ENCODE measurements at places on chromosomes 3 and 15.

DNA sequence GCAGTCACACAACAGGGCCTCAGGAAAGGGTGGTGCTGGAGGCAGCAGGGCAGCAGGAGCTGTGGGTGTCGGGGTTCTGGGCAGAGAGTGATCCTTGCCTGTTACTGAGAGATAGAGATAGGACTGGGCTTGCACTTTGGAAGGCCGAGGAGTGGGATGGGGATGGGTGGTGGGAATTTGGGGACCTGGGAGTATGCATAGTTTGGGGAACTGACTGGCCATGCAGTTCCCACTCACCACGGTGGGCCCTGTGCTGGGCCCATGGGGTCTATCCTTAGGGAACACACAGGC is 192.5 kb upstream of the LINGO1 start:
- no peak for DNase-seq

- DNase-seq = no peak
These were observed 102.4 kb upstream of the HACD2 start for GRCh38 chr3:123687286-123687685.

- DNase-seq = no peak
These were observed 127.2 kb upstream of the DPH6 start for GRCh38 chr15:35673093-35673684.

GRCh38 chr3:112136046-112136445 is 3.0 kb upstream of the GCSAM start:
- no peak for DNase-seq

GRCh38 chr3:16030342-16030741 is 144.1 kb upstream of the GALNT15 start:
- no peak for DNase-seq

DNA sequence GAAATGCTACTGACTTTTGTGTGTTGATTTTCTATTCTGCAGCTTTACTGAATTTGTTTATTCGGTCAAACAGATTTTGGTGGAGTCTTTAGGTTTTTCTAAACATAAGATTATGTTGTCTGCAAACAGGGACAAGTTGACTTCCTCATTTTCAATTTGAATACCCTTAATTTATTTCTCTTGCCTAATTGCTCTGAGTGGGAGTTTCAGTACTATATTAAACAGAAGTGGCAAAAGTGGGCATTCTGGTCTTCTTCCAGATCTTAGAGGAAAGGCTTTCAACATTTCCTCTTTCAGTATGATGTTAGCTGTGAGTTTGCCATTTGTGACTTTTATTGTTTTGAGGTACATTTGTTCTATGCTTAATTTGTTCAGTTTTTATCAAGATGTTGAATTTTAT is 268.5 kb downstream of the WNT5A start:
- no peak for DNase-seq

- no peak for DNase-seq
These were observed 11.0 kb upstream of the C3orf49 start for GRCh38 chr3:63807961-63808565.

GRCh38 chr15:95302206-95302605 is 1028.3 kb upstream of the NR2F2 start:
- no peak for DNase-seq

GRCh38 chr15:98778960-98779359 is 130.6 kb downstream of the IGF1R start:
- no peak for DNase-seq

DNA sequence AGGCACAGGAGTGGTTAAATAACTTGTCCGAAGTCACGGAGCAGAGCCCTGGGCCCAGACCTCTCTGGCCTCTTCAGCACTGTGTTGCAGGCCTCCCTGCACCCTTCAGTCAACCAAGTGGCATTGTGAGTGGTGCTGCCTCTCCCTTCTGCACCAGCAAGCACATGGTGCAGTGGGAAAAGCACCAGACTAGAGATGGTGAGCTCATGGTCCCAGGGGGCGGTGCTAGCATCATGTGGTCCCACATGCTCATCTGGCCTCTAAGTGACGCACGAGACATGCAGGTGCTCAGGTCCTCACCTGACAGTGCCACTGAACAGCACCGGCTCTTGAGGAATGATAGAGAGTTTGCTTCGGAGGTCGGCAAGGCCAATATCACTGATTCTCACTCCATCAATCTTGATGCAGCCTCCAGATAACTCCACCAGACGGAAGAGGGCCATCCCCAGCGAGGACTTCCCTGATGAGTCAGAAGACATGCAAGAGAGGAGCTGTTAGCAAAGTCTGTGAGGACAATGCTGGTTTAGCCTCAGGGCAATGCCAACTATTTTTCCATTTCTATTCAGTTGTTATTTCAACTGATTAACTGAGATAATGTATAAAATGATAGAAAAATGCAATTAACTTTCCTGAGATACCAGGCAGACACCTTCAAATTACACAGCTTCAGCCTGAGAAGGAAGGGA is 53.1 kb upstream of the PARL start:
- DNase-seq = no peak

DNA sequence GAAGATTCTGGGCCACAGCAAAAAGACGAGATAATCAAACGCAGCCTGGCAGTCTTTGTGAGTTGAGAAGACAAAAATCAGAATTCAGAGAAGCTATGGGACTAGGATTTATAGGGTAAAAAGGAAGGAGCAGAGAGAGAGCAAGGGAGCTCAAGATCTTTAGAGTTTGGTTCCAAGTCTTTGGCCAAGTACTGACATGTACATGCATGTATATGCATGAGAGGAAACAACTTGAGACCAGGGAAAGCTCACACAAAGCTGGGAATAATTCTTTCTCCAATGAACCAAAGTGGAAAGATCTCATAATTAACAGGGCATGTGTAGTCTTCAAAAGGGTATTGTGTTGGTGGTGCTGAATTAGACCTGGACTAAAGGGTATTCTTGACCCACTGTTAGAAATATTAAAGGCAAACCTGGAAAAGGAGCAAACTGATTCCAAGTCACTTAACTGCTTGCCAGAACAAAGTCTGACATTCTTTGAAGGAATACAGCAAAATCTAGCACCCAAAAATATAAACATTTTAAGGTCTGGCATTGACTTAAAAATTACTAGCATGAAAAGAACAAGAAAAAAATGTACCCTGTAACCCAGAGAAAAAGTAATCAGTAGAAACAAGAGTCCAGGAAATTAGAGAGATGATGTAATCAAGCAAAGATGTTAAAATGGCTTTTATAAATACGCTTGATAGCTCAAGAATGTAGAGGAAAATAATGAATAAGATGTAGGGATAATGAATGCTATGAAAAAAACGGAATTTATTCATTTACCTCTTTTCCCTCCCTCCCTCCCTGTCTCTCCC is 226.0 kb upstream of the CGNL1 start:
- no peak for DNase-seq

DNA sequence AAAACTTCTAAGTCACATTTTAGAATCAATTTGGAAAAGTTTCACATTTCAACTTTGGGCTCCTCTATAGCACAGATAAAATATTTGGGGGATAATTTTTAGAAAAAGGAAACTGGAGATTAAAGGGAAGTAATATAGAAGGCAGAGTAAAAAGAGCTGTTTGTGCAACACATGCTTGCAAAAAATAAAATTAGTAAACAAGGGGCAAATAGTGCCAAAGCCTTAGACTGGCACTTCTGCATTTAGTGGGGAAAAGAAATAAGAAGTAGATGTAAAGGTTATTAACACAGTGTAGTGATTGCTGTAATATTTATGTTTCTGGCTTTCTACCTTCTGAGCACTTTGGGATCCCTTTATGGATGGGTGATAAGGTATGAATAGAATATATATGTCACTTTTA is 246.6 kb downstream of the CBLB start:
- DNase-seq = no peak

GRCh38 chr3:139388821-139389551 is 461 bp downstream of the COPB2 start:
- no peak for DNase-seq

GRCh38 chr3:197350446-197350845 is 52.0 kb upstream of the DLG1 start:
- DNase-seq = no peak

DNA sequence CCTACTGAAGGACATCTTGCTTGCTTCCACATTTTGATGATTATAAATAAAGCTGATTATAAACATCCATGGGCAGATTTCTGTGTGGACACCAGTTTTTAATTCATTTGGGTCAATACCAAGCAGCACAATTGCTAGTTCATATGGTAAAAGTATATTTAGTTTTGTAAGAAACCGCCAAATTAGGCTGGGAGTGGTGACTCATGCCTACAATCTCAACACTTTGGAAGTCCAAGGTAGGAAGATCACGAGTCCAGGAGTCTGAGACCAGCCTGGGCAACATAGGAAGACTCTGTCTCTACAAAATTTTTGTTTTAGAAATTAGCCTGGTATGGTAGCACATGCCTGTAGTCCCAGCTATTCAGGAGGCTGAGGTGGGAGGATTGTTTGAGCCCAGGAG is 52.6 kb upstream of the ABHD2 start:
- DNase-seq = no peak

- DNase-seq = no peak
These were observed 208.3 kb downstream of the TBC1D2B start for GRCh38 chr15:77869021-77869895.

- DNase-seq = no peak
These were observed 97.4 kb downstream of the ST6GAL1 start for GRCh38 chr3:187027531-187028278.

DNA sequence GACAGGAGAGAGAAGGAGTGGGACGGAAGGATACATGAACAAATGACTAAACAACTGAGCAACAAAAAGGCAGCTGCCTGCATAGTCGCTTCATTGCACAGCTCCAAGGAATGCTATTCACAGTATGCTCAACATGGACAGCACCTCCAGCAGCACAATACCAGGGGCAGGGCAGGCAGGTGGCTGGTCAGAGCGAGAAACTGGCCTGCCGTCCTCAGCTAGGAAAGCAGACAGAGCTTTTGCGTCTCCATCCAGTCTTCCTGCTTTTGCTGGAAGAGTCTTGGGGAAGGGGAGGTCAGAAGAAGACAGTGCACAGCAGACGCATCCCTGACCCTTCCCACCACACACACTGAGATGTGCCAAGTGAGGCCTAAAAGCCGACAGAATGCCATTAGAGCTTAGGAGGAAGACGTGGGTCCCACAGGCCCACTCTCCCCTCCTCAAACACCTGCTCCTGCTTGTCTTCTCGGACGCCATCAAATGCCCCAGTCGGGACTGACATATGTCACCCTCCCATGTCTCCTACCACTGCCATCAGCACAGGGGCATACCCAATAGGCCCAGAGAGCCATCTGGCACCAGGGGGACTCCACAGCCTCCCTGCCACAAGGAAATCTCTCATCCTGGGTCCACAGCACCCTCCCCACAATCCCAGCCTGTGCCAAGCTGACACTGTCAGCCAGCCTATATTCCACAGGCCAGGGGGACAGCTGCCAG is 3.9 kb downstream of the RAB6B start:
- DNase-seq = no peak

DNA sequence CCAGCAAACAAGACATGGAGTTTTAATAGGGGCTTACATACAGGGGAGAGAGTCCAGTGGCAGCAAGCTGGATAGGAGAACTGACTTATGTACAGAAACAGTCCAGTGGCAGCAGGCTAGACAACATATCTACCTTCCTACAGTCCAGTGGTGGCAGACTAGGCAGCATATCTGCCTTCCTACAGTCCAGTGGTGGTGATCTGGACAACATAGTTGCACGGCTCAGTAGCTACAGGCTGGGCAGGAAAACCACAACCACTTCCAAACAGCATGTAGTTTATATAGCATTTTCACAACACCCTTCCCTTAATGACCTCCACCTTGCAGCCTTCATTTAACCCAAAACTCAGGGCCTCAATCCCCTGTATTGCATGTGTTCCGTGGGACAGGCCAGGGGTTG is 181.3 kb upstream of the EIF1B start:
- no peak for DNase-seq

GRCh38 chr15:69823223-69823907 is 274.4 kb downstream of the TLE3 start:
- no peak for DNase-seq

DNA sequence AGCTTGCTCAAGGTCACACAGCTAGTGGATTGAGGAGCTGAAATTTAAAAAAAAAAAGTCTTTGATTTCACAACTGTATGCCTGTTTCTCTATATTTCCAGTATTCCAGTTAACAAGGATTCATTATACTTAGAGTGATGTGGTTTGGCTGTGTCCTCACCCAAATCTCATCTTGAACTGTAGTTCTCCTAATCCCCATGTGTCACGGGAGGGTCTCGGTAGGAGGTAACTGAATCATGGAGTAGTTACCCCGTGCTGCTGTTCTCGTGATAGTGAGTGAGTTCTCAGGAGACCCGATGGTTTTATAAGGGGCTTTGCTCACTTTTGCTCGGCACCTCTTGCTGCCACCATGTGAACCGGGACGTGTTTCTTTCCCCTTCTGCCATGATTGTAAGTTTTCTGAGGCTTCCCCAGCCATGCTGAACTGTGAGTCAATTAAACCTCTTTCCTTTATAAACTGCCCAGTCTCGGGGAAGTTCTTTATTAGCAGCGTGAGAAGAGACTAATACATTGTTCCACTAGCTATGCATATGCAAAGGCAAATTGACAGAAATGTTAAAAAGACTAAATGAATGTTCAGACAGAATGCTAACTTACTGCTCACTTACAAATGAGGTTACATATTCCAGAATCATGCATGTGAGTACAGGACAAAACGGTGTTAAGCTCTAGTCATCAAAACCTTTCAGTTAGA is 1101.9 kb downstream of the ROBO1 start:
- DNase-seq = no peak

DNA sequence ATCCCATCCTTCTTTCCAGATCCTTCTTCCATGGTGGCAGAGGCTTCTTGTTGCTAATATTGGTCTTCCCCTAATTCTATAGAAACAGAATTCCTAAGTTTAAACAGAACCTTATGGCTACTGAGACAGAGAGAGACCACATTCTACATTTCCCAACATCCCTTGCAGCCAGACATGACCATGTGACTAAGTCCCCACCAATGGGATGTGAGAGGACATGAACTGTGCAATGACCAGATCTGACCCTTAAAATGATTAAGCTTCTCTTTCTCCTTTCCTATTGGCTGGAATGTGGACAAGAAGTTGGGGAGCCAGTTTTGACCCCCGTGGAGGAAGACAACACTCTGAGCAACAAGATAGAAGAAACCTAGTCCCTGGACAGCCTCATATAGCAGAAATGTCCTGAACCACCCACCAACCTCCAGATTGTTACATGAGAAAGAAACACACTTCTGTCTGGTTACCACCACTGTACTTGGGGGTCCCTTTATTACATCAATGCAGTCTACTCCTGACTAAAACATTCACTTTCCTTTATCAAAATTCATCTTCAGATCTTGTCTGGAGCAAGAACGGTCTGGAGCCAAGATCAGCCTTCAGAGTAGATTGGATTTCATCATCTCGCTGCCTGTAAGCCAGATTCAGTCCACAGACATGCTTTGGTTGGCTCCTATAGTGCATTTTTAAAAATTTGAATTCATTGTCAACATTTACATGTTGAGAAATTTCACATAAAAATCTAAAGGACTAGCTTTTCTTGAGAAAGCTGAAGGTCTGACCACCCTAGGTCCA is 183.9 kb downstream of the SHQ1 start:
- no peak for DNase-seq

Measured in tibial artery (tissue), 4 donors.